ENCODE measurements at places on chromosomes 3 and 15.

- DNase-seq, result peak; percentile 9
Observed at GRCh38 chr3:161354554-161354953, 16.8 kb downstream of the SPTSSB start.

DNA sequence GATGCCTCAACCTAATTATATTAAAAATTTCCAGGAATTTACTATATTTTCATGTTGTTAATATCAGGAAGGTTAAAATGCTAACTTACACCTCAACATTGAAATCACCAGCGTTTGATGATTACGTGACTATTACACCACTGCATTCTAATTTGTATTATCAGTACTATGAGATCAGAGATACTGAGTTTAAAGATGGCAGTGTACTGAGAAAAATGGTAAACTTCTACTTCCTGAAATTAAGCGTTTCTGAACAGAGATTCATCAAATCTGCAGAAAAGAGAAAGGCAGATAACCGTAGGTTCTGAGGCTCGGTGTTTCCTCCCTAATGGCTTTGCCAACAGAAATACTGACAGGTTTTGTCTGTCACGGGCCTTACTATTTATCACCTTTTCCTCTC is 69.9 kb downstream of the CRTC3 start:
- DNase-seq, result no peak

DNA sequence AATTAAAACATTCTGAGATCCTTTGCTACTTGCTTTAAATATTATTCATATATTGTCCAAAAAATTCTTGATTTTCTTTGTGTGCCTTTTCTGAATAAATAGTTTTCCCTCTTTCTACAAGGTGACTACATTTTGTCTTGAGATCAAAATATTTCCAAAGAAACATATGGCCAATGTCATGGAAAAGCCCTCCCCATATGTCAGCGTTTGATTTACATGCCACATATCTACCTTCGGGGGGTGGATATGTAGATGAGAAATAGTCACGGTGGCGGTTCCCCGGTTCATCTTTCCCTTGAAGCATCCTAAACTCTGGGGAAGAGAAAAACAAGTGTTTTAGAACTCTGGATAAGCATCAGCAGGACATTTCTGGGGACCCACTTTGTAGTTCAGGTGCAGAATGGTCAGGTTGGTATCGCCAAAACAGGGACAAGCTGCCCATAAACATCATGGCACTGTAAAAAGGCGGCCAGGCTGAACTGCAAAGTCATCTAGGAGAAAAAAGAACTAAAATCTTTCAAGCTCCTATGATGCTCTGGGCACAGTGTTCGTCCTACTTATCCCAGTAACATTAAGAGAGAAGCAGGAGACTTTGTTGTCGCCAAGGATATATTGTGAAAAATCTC is 91.5 kb downstream of the MEX3B start:
- DNase-seq, result no peak

DNA sequence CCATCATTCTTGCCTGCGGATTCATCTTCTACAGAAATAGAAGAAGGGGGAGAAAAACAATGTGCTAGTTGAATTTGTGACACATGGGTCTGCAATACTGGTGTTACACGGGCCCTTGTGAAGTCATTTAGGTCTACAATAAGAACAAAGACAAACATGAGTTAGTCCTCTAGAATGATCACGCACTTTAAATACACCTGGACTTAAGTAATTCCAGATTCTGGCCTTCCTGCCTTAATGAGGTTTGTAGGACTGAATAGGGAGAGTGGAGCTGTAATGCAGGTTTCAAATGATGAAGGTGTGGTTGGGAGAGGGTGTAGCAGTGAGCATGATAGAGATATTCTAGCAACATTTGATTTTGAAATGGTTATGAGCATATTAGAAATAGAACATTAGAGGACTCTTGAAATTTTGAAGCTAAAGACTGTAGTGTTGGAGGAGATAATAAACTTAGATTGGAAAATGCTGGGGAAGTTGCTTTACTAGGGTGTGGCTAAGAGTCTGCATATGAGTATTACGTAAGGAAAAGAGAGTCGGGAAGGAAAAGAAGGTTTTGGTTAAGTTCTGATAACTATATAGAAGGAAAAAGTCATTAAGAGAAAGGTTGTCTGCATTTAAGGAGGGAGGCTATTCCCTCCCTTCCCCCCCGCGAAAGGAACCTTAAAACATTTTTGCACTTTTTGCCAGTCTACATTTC is 606 bp downstream of the EIF2A start:
- DNase-seq, result peak; percentile 61

GRCh38 chr3:131503320-131503635 is 507 bp upstream of the MRPL3 start:
- DNase-seq, result peak; percentile 64

GRCh38 chr15:65404186-65404872 is 18.4 kb downstream of the IGDCC4 start:
- DNase-seq, result no peak

- DNase-seq, result no peak
Observed at GRCh38 chr15:45799508-45799907, 164.7 kb downstream of the SQOR start.

GRCh38 chr3:154210986-154211385 is 89.8 kb downstream of the ARHGEF26 start:
- DNase-seq, result no peak

Measured in GM23248 (cell line).